ENCODE measurements at places on chromosomes 4 and X.

DNA sequence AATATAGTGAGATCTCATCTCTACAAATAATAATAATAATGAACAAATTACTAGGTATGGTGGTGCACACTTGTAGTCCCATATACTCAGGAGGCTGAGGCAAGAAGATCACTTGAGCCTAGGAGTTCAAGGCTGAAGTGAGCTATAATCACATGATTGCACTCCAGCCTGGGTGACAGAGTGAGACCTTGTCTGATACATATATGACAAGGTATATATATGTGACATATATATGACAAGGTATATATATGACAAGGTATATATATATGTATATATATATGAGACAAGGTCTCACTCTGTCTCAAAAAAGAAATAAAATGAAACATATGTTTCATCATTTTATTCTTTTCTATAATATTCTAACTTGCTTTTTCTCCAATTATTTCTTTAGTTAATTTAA lies 278.1 kb upstream of the TET2 start:
- no peak for DNase-seq

DNA sequence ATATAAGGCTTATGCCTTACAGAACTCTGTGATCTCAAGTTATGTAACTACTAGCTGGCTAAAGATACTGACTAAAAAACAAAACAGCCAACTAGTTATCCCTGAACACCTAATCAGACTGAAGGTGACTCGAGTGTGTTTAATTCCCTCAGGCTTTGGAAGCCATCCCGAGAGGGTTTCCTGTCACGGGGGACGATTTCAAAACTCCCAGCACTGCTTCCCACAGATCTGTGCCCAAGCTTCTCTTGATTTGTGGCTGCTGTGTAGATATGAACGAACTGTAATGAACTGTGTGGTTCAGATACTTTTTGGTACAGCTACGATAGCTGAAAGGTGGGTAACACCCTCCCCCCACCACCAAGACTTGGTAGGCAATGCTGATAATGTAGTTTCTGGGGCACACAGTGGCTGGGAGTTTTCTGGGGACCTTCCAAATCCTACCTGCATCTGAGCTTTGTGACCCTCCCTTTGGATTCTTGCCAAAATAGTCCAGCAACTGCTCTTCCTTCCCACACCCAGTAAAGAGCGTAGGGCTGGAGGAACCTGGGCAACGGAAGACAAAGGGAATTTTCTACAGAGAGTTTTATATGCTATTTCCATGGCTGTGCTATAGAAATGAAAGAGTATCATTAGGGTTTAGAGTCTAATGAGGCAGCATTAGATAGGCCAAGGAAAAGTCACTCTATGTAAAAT lies 148.8 kb downstream of the MGST2 start:
- no peak for DNase-seq

DNA sequence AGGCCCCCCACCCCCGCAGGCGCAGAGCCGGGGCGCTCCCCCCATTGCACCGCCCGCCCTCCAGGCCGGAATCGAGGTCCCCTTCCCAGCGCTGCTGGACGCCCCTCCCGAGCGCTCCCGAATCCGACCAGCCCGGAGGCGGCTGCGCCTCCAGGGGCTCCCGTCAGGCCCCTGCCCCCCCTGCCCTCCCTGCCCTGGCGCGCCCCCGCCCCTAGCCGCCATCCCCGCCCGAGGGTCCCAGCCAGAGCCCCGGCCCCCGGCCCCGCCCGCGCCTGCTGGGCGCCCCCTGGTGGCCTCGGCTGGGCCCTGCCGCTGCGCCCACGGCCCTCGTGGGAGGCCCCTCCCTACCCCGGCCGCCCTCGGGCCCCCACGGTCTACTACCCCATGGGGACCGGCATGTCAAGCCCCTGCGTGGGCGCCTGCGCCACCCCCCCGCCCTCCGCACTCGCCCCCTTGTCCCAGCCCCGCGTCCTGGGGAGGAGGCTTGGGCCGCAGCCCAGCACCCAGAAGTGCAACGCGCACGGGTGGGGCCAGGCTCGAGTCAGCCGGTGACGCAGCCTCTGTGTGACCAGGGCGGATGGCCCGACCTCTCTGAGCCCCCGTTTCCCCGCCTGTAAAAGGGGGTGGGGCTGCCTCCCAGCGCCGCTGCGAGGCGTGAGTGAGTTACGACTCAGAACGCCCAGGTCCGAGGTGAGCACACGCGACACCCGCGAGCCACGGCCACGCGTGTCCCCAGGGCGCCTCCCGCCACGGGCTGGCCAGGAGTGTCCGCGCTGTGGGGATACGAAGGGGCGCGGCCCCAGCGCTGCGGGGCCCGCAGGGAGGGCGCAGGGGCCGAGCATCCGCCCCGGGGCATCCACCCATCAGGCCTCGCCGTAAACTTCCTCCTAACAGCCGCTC lies 104.9 kb downstream of the FAM53A start:
- DNase-seq = peak; percentile 69

GRCh38 chr4:87644286-87644685 lies 5.8 kb upstream of the DMP1 start:
- DNase-seq = no peak

DNA sequence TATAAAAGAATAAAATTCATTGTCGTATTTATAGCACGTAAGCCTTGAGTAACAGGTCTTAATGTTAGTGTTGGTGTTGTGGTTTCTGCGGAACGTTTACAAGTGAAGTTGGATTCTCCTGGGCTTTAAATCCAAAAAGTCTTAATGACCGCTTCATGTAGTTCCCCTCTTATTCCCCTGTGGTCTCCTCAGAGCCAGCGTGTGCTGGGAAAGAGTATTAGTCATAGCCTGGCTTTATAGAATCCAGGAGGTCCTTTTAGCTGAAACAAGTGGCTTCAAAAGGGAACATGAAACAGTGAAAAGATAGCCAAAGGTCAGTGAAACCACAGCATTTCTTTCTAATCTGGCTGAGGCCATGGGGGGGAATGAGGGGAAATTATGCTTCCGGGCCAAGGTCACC lies 79.1 kb downstream of the CLCN4 start:
- no peak for DNase-seq

DNA sequence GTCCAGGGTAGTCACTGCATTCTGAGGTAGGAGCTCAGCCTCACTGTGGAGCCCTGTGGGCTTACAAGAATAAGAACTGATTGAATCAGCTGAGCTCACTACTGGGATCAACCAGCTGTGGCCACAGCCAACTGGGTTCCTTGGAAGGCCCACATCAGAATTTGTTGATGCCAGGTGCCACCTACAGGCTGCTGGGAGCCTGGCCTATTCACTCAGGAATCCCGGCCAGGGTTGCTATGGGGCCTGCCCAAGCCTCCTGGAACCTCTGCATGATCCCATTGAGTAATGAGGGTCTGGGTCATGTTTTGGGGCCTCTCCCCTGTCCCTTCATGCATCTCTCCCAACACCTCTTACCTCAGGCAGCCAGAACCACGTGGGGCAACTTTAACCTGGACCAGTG lies 53.9 kb upstream of the KIAA1210 start:
- DNase-seq = no peak

DNA sequence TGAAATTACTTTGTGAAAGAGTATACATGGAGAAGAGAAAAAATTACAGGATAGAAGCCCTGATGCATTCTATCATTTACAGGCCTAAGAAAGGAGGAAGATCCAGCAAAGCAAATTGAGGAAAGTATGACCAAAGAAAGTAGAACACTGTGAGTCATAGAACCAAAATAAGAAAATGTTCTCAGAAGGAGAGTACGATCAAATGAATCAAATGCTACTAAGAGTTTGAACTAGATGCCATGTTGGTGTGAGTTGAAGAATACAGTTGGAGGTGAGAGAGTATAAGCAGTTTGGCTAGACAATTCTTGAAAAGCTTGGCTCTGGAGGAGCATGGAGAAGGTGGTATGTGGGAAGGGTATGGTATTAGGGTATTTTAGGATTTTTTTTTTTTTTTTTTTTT lies 161.8 kb downstream of the RPA4 start:
- no peak for DNase-seq

DNA sequence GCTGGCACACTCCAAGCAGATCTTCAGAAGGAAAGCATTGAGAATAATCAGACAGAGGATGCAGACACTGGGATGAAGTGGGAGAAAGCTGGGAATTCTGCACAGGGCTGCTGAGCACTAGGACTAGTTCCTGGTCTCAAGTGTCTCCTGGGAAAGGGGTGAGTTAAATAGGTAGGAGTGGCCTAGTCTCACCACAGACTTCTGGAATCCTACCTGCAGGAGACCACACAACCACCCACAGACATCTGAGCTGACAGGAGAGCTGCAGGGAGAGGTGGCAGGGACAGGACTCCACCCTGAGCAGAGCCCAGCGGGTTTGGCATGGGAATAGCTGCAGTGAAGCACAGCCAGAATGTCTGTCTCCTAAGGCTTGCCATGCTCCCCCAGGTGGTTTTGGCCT lies 95.1 kb upstream of the GALNTL6 start:
- DNase-seq = no peak

- DNase-seq = no peak
Measured at GRCh38 chr4:152064753-152065152, 303.9 kb upstream of the GATB start.

GRCh38 chrX:46485897-46486296 lies 59.3 kb downstream of the ZNF674 start:
- DNase-seq = no peak

- DNase-seq = no peak
Measured at GRCh38 chr4:22721204-22721603, 28.5 kb downstream of the GBA3 start.

- no peak for DNase-seq
Measured at GRCh38 chr4:153398713-153399112, 54.2 kb downstream of the MND1 start.

DNA sequence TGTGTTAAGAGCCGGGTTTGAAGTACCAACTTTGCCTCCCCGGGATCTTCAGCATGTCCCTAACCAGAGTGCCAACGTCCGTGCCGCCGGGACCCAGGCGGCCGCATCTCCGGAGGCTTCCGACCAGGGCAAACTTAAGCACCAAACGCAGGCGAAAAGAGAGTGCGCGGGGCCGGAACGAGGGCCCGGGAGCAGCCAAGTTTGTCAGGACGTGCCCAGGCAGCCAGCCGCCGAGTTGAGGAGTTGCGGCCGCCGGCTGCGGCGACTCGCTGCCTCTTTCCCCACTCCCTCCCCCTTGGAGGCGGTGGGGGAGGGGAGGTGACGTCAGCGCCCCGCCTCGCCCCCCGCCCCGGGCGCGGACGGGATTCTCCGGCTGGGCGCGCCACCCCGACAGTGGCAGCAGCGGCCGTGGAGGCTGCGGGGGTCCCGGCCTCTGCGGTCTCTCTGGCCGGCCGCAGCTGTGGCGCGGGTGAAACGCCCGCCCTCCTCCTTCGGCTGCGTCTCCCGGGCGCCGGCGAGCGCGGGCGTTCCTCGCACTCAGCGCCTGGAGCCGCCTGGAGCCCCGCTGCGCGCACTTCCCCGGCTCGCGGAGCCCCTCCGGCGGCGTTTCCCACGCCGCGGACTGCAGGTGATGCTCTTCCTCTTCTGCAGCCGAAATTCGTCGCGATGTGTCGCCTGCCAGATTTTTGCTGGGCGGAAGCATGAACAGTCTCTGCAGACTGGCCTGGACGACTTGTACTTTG lies 2.9 kb upstream of the FAT1 start:
- no peak for DNase-seq

DNA sequence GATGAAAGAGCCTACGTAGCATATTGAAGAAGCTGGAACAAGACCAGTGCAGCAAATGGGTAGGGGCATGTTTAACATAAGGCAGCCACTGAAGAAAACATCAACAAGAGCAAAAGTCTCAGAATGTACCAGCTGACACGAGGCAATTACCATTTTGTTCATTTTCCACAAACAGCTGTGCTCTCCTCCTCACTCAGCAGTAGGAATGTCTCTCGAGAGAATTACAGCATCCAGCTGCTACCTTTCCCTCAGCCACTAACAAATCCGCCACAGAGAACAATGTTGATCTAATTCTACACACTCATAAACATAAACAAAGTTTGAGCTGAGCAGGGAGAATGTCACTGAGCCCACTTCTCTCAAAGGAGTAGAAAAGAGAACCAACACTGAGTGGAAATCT lies 68.0 kb downstream of the OPHN1 start:
- no peak for DNase-seq

- no peak for DNase-seq
Measured at GRCh38 chr4:29259556-29259955, 1460.6 kb upstream of the PCDH7 start.

- DNase-seq = no peak
Measured at GRCh38 chr4:55312489-55313101, 33.4 kb upstream of the SRD5A3 start.

DNA sequence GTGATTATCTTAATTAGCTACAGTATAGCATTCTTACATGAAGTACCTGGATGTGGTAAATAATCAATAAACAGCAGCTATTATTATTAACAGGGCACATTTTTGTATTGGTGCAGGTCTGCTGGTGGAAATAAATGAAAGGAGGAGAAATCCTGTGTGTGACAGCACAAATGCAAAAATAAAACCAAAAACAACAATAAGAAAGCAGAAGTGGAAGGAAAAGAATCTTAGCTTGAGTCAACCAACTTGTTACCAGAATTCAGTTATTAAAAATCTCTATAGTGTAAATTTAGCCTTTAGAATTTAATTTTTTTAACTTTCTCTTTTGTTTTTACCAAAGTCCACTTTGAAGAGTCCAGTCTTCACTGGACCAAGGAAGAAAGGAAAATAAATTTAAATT lies 63.1 kb upstream of the LSM6 start:
- DNase-seq = no peak

DNA sequence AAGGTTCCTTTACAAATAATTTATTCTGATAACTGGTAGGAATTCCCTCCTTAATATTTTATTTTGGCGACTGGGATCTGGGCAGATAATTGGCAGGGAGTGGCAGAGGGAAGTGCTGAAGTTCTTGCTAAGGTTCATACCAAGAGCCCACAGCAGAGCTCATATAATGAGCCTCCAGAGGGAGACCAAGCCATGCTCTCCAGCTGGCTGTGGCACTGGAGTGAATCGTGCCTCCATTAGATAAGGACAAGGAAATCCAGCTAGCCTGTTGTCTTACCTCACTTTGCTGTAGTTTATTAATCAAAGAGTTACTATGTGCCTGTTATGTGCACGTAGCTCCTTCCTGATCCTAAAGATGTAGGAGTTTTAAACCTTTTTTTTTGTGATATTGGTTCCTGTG lies 1.3 kb downstream of the ASB12 start:
- no peak for DNase-seq

DNA sequence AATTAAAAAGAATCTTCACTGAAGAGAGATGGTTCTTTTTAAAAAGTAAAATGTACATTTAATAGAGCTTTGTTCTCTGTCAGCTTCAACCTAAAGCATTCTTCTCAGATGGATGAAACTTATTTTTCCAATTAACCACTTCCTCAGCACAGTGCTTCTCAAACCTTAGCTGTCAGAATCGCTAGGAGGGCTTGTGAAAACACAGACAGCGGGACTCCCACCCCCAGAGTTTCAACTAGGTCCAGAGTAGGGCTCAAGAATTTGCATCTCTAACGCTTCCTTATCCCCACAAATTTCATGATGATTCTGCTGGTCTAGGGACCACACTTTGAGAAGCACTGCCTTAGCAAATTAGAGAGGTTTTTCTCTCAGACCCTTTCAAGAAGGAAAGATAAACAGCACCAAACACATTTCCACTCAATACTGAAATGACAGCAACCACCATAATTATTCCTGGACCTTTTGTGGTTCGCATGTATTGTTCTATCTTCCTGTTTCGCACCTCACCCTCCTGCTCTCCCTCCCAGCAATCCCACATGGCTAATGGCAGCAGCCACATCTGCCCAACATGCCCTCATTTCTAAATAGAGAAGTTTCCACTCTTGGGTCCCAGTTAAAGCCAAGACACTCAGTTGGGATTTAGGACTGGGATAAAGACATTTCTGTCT lies 73.2 kb downstream of the ZNF827 start:
- no peak for DNase-seq

GRCh38 chrX:43504394-43504793 lies 151.7 kb upstream of the MAOA start:
- no peak for DNase-seq

- no peak for DNase-seq
Measured at GRCh38 chrX:53186351-53186750, 38.7 kb downstream of the KDM5C start.

Data from stimulated activated CD4-positive, alpha-beta T cell treated with anti-CD3 and anti-CD28 coated beads, Interleukin-1b, Interleukin-23, amount 100 ng/mL, for 4 hours (primary cell).